ENCODE measurements at places on chromosomes 12 and 14.
A peak's percentile ranks its signal among the peaks of the same experiment; 100 is the strongest.

- peak overlapping the region; percentile 84 for H3K27ac ChIP-seq
- DNase-seq, result peak; percentile 54
- H3K4me3 ChIP-seq, result no peak overlapping the region
- H3K4me1 ChIP-seq, result peaks cover 67% of the 10 kb centered on the region
Measured at GRCh38 chr12:119681728-119682638, 14.1 kb downstream of the PRKAB1 start.

- H3K27ac ChIP-seq, result no peak overlapping the region
- DNase-seq, result no peak
- H3K27me3 ChIP-seq, result no peaks in the 10 kb centered on the region
- peaks cover 47% of the 10 kb centered on the region for H3K36me3 ChIP-seq
Measured at GRCh38 chr12:21649034-21649433, 8.6 kb downstream of the LDHB start.

- H3K4me3 ChIP-seq, result no peak overlapping the region
- H3K27ac ChIP-seq, result no peak overlapping the region
- peak; percentile 29 for DNase-seq
- no peaks in the 10 kb centered on the region for H3K4me1 ChIP-seq
- peaks cover 2% of the 10 kb centered on the region for H3K27me3 ChIP-seq
Measured at GRCh38 chr12:30959110-30959710, 32.7 kb downstream of the TSPAN11 start.

- no peaks in the 10 kb centered on the region for H3K4me1 ChIP-seq
- DNase-seq, result no peak
Measured at GRCh38 chr12:24899503-24900075, 49.3 kb downstream of the BCAT1 start.

DNA sequence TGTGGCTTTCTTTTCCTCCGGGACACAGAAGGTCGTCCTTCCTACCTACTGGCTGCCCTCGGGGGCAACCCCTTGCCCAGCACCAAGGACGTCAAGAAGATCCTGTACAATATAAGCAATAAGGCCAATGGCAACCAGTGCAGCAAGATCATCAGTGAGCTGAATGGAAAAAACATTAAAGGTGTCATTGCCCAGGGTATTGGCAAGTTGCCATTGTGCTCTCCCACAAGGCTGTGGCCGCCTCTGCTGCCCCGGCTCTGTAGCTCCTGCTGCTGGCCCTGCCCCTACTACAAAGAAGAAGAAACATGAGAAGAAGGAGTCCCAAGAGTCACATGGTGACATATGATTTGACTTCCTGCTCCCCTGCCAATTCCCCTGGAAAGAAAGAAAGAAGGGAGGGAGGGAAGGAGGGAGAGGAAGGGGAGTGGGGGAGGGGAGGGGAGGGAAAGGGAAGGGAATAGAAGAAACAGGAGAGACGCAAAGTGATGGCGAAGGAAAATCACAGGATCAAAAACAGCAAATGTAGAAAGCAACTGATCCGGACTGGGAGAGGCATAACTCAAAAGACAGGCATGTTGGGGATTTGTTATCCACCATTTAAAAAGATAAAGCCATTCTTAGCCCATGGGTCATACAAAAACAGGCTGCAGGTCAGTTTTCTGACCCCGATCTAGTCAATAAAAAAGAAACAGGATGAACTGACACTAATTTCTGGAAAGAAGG lies 61.3 kb upstream of the RESF1 start:
- no peaks in the 10 kb centered on the region for H3K4me1 ChIP-seq
- no peak overlapping the region for H3K4me3 ChIP-seq
- no peaks in the 10 kb centered on the region for H3K27me3 ChIP-seq
- no peak for DNase-seq
- no peak overlapping the region for H3K27ac ChIP-seq
- H3K36me3 ChIP-seq, result no peaks in the 10 kb centered on the region

GRCh38 chr14:65471038-65471878 lies 58.7 kb downstream of the FUT8 start:
- H3K27ac ChIP-seq, result no peak overlapping the region
- H3K27me3 ChIP-seq, result no peaks in the 10 kb centered on the region
- peaks cover 6% of the 10 kb centered on the region for H3K36me3 ChIP-seq
- H3K4me3 ChIP-seq, result no peak overlapping the region
- no peak for DNase-seq

DNA sequence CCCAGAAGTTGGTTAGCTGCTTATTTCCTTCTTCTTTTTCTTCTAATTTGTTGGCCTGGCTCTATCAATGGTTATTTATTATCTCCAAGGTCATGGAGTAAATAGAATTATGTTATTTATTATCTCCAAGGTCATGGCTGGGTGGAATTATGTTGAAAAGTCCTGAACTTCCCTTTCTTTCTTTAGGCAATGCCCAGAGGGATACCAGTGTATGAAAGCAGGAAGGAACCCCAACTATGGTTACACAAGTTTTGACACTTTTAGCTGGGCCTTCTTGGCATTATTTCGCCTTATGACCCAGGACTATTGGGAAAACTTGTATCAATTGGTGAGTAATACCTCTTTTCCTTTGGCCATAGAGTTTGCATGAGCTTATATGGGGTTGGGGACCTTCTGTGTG lies 111.6 kb downstream of the SCN8A start:
- no peaks in the 10 kb centered on the region for H3K4me1 ChIP-seq
- H3K27ac ChIP-seq, result no peak overlapping the region
- no peak overlapping the region for H3K4me3 ChIP-seq
- H3K27me3 ChIP-seq, result no peaks in the 10 kb centered on the region
- no peaks in the 10 kb centered on the region for H3K36me3 ChIP-seq
- no peak for DNase-seq

DNA sequence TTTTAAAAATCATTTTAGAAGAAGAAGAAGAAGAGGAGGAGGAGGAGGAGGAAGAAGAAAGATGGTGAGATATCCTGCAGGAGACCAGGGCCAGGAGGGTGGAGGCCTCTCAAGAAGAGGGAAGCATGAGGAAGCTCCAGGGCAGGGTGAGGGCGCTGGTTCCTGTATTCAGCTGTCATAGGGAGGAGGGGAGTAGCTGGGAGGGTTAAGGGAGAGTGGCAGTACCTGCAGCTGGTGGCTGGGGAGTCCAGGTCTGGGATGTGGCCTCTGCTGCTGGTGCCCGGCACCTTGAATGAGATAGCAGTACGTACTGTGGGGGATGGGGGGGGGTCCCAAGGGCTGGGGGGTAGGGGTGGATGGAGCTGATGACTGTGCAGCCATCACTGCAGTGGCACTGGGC lies 9.8 kb downstream of the RBP5 start:
- H3K27me3 ChIP-seq, result no peaks in the 10 kb centered on the region
- H3K36me3 ChIP-seq, result peaks cover 32% of the 10 kb centered on the region
- peaks cover 25% of the 10 kb centered on the region for H3K4me1 ChIP-seq

GRCh38 chr14:102551995-102552705 lies 40.3 kb upstream of the RCOR1 start:
- H3K4me3 ChIP-seq, result peak overlapping the region; percentile 34
- peaks cover 3% of the 10 kb centered on the region for H3K36me3 ChIP-seq

GRCh38 chr12:76569685-76570604 lies 10.4 kb upstream of the OSBPL8 start:
- no peak overlapping the region for H3K27ac ChIP-seq
- H3K27me3 ChIP-seq, result no peaks in the 10 kb centered on the region
- DNase-seq, result no peak
- H3K36me3 ChIP-seq, result no peaks in the 10 kb centered on the region
- H3K4me3 ChIP-seq, result no peak overlapping the region

DNA sequence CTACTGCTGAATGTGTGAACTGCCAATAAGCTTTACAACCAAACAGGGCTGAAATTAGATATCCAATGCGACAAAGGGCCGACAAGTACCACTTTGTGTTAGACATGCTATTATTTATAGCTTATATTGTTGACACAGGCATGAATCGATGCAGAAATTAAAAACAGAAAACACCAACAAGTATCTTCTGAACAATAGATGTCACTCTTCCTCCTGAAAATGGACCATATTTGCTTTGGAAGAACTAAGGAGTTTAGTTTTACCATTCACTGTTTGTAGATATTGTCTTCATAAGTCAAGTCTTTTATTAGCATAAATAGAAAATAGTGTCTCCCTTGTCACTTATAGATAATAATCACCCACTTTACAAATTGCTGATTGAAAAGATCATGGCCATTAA lies 86.5 kb downstream of the LRIG3 start:
- no peaks in the 10 kb centered on the region for H3K4me1 ChIP-seq
- no peaks in the 10 kb centered on the region for H3K27me3 ChIP-seq
- no peak for DNase-seq
- no peak overlapping the region for H3K27ac ChIP-seq
- no peaks in the 10 kb centered on the region for H3K36me3 ChIP-seq
- no peak overlapping the region for H3K4me3 ChIP-seq

DNA sequence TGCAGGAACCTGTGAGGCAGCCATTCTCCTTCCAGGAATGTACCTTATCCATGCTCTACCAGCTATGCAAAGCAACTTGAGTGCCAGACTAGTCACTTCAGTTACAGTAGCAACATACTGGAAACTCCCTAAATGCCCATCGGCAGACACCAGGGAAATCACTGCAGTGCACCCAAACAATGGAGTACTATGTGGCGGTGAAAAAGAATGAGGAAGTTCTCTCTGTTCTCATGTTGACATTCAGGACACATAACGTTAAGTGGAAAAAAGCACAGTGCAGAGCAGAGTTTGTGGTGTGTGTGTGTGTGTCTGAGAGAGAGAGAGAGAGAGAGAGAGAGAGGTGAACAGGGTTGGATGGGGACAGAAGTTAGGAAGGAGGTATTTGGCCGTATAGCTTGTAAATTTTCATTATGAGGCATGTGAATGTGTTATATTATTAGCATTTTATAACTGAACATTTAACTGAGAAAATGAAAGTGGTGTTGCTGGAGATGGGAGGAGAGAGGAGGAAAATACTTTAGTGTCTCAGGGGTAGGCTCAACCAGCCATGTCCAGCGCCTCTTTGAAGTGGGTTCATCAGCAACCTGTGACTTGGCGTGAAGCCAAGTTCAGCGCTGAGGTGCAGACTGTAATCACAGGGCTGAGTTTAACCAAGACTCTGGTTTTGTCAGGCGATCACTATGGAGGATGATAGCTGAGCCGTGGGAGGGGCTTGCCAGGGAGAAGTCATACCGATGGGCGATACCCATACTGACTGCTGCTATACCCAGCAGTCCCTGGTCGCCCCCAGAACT lies 17.3 kb downstream of the TNFAIP2 start:
- H3K4me1 ChIP-seq, result peaks cover 8% of the 10 kb centered on the region
- H3K4me3 ChIP-seq, result no peak overlapping the region
- H3K36me3 ChIP-seq, result no peaks in the 10 kb centered on the region
- peaks cover 40% of the 10 kb centered on the region for H3K27me3 ChIP-seq

GRCh38 chr12:47805417-47805816 lies 14.3 kb downstream of the HDAC7 start:
- DNase-seq, result no peak
- H3K36me3 ChIP-seq, result peaks cover 18% of the 10 kb centered on the region
- H3K27me3 ChIP-seq, result no peaks in the 10 kb centered on the region
- peaks cover 14% of the 10 kb centered on the region for H3K4me1 ChIP-seq
- H3K4me3 ChIP-seq, result no peak overlapping the region
- no peak overlapping the region for H3K27ac ChIP-seq

- DNase-seq, result no peak
- H3K4me1 ChIP-seq, result no peaks in the 10 kb centered on the region
- H3K27me3 ChIP-seq, result no peaks in the 10 kb centered on the region
- no peak overlapping the region for H3K27ac ChIP-seq
- no peak overlapping the region for H3K4me3 ChIP-seq
Measured at GRCh38 chr12:88418856-88419497, 161.3 kb downstream of the KITLG start.

DNA sequence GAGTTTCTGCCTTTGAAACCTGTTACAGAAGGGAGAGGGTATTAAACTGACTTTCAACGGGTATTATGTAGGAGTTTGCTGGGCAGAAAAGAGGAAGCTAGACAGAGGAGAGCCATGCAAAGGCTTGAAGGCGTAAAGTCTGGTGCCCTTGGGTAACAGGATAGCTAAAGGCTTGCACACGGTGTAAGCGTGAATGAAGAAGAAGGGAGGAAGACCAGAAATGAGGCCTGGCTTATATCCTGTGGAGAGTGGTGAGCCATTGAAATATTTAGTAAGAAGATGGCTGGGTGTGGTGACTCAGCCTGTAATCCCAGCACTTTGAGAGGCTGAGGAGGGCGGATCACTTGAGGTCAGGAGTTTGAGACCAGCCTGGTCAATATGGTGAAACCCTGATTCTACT lies 22.6 kb downstream of the SUDS3 start:
- no peaks in the 10 kb centered on the region for H3K4me1 ChIP-seq
- no peaks in the 10 kb centered on the region for H3K27me3 ChIP-seq
- peaks cover 81% of the 10 kb centered on the region for H3K36me3 ChIP-seq
- no peak overlapping the region for H3K27ac ChIP-seq
- DNase-seq, result no peak

- H3K36me3 ChIP-seq, result peaks cover 36% of the 10 kb centered on the region
- H3K27ac ChIP-seq, result no peak overlapping the region
- no peaks in the 10 kb centered on the region for H3K4me1 ChIP-seq
- no peak overlapping the region for H3K4me3 ChIP-seq
- DNase-seq, result no peak
Measured at GRCh38 chr12:7142809-7143465, 12.8 kb downstream of the CLSTN3 start.

DNA sequence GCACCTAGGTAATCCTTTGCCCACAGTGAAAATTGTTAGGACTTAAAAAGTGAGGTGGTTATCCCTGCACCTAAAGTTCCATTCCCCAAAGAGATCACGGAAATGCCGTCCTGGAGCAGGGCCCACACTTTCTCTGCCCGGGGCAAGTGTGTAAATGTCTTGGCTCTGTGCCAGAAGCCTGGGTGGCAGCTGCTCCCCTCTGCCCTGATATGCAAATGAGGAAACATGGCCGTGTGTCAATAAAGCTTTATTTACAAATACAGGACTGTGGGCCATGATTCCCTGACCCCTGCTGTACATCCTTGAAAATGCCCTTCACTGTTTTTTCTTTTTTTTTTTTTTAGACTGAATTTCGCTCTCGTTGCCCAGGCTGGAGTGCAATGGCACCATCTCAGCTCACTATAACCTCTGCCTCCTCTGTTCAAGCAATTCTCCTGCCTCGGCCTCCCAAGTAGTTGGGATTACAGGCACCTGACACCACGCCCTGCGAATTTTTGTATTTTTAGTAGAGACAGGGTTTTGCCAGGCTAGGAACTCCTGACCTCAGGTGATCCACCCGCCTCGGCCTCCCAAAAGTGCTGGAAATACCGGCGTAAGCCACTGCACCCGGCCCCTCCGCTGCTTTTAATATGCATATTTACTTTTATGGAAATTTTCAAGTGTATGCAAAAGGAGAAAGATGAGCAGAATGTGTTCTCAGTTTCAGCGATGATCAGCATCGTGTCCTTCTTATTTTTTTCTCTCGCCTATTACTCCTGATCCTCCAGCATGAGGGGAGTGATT lies 75.5 kb downstream of the GALNT9 start:
- H3K36me3 ChIP-seq, result no peaks in the 10 kb centered on the region
- no peaks in the 10 kb centered on the region for H3K4me1 ChIP-seq
- H3K27ac ChIP-seq, result no peak overlapping the region
- H3K27me3 ChIP-seq, result peaks cover 9% of the 10 kb centered on the region

Measured in large intestine (tissue), 12 donors.